ENCODE measurements at places on chromosomes 5 and 9.

- no peak for DNase-seq
Measured at GRCh38 chr5:150113047-150113744, 26.8 kb upstream of the CSF1R start.

DNA sequence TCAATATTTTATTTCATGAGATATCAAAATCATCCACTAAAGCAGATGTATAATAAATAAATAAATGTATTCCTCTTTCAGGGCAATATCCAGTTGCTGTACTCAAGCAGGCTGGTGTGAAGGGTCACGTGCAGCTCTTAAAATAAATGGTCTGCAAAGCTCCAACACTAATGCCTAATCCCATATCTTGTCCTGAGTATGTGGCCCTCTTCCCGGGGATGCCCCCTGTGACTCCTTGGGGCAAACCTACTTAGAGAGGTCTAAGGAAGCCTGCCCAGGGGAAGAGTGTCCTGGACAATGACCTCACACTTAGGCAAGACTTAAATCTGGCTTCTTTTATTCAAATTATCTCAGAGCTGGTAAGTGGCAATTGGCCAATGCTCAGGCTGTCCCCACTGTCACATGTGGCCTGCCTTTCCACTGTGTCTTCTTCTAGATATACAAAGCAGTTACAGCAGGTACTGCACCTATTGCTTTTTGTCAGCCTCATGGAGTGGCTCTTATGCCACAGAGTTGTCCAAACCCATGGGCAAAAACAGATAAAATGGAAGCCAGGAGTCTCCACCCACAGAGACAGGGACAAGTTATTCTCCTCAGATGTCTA, 55.3 kb downstream of the SEMA5A start:
- DNase-seq, result no peak

DNA sequence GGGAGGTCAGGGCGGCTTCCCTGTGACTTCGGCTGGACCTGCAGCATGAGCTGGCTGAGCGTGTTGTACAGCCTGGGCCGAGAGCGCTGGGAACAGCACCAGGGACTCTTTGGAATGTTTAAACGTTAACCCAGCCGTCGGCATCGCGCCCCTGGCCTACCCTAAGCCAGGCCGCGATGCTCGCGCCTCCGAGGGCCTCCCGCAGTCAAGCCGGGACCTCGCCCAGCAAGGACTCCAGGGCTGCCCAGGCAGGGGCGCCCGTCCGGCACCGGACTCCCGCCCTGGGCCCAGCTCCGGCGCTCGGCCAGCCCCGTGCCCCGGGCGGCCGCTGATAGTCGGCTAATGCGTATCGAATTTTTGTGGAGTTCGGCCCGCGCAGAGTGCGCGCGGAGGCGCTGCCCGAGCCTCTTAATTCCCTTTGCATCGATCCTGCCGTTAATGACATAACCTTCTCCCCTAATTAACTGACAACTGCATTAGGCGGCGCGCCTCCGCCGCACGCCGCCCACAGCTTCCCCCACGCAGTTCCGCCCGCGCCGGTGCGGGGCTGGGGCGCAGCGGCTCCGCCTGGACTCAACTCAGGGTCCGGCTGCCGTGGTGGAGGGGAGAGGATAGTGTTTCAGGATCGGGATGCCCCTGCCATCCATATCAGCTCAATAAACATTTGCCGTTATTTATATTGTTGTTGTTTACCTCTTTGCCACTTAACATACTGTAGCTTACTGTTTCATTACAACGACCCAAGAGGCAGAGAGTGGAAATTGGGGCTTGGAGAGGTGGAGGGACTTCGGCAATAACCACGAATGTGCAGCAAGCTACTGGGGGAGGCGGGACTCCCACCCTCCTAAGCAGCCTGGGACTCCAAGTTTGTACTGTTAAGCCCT, 28.8 kb upstream of the CDC23 start:
- DNase-seq, result peak; percentile 7

DNA sequence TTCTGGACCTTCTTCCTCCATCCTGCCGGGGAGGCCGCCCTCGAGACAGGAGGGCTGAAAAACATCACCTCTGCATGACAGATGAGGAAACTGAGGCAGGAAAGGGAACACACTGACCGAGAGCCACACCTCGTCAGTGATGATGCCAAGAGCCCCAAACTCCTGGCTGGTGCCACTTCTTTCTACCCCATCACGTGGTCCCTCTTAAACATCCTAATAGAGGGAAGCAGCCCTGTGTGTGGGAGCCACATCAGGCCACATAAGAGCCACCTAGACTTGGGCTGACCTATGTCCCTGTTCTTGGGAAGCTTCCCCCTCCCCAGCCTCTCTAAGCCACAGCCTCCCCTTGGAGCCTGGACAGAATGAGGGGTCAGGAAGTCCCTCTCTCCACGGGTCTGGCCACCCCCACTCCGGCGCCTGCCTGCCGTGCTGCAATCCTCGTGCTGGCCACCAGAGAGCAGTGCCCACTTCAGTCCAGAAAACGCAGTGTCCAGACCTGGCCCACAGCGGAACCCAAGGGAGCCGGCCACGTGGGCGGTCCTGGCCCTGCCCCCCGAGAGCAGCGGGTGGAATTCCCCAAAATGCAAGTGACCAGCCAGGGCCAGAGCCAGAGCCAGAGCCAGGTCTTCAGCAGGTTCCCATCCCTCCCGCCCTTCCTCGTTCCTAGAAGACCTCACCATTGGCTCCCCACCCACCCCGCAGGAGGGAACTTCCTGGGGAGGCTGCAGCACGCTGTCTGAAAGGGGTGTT, 54.7 kb upstream of the SARDH start:
- peak; percentile 55 for DNase-seq

DNA sequence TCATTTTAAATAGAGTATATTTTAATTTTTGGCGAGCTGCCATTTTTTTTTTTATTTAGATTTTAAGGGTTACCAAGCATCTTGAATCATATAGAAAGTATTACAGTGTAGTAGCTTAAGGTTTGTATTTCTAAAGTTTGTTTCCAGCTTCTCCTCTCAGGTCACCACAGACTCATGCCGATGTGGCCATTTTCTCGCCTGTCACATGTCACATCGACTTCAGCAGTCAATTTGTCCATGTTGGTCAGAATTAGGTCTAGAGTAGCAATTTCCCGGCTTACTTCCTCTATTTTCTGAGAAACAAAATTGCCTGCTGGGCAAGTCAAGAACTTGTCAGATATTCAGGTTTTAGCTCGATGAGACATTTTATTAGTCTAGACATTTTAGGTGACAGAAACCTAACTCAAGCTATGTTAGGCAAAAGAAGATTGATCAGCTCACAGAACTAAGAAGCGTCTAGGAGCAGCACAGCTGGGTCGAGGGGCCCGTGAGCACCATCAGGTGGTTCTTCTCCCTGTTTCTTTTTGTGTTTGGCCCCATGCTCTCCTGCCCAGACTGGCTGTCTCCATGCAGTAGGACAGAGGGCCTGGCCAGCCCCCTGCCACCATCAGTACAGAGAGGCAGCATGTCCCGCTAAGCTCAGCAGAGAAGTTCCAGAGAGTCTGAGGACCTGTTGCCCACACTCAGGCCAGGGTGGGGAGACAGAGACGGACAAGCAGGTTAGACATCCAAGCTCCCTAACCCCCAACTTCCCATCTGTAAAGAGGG, 48.4 kb upstream of the AFAP1L1 start:
- DNase-seq, result no peak

- peak; percentile 8 for DNase-seq
Measured at GRCh38 chr9:72292874-72293607, 72.0 kb downstream of the ZFAND5 start.

- DNase-seq, result no peak
Measured at GRCh38 chr5:176638437-176638836, 8.0 kb downstream of the EIF4E1B start.
